ENCODE measurements at places on chromosomes 1 and 21.

DNA sequence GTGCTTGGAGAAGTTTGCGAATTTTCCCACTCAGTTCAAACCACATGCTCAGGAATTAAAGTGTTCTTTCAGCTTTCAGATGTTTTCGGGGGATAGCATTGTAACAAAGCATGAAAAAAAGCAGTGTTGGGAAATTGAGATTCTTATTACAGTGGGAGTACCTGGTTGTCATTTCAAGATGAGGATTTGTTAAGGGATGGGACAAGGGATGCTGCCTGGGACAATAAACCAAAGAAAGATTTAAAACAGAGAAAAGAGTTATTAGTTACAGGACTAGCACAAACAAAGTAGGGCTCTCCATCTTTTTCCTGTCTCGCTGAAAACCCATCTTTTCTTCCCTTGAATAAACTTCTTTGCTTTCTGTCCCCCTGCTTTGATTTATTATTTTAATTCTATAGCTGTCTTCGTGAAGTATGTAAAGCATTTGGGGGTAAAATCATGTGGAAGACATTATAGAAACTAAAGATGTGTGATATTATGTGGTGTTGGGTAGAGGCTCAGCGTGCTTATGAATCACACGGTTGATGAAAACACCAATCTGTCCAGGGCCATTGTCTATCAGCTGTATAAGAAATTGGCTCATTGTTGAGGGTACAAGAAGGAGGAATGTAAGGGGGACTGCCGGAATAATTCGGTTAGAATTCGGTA lies 277.6 kb downstream of the KIF26B start:
- DNase-seq = no peak

GRCh38 chr1:9726406-9726805 lies 74.9 kb downstream of the PIK3CD start:
- no peak for DNase-seq

DNA sequence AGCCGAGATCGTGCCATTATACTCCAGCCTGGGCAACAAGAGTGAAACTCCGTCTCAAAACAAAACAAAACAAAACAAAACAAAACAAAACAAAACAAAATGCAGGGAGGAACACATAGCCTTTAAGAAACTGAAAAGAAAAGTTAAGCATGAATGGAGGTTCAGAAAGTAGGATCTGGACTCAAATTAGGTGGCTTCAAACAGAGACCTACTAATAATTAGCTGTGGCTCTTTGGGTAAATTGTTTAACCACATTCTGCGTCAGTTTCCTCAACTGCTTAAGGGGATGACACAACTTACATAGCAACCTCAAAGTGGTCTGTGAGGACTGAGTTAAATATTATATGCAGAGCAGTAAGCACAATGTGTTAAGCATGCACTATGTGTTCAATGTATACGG lies 458.2 kb downstream of the ADGRL2 start:
- DNase-seq = no peak

- no peak for DNase-seq
Observed at GRCh38 chr21:38492007-38492406, 6.3 kb downstream of the ERG start.

DNA sequence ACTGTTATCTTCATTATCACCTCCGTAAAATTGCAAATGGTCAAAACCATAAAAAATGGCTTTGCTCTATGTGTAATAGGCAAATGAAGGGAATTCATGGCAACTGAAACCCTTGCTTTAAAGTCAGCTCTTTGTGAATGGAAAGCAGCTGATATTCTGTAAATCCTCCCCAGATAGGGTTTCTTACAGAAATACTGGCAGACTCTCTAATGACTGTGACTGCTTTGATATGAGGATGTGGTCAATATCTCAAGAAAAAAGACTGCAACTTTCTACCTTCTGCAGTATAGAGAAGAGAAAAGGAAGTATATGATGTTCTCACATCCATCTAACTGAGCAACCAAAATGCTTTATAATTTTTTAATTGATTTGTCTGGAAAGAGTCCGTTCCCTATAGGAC lies 193.1 kb downstream of the ST6GALNAC3 start:
- DNase-seq = no peak

DNA sequence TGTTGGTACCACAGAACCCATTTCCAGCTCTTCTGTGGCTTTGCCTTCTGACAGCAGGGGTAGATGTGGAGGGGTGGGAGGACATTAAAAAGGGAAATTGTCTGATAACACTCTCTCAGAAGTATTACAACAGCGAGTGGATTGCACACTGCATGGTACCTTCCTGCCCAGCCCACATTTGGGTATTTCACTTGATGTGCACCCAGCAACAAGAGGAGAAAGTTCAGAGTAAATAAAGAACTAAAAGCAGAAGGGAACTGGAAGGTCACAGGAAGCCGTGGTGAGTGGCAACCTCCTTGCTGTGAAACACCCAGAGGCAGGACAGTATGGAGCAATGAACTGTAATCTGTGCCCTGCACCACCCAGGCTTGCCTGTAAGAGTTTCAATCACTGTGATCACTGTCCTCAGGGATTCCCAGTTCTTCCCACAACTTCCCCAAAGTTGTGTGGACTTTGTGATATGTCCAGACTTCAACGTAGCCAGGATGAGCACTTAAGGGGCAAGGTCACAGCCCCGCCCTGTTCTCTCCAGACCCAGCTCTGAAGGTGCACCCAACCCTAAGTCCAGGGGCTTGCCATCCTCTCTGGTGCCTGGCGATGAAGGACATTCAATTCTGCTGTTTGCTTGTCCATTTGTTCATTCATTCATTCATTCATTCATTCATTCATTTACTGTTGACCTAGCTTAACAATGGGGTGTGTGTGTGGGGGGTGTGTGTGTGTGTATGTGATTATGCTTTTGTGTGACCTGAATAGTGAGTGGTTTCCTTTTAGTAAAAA lies 18.7 kb upstream of the F5 start:
- DNase-seq = no peak

DNA sequence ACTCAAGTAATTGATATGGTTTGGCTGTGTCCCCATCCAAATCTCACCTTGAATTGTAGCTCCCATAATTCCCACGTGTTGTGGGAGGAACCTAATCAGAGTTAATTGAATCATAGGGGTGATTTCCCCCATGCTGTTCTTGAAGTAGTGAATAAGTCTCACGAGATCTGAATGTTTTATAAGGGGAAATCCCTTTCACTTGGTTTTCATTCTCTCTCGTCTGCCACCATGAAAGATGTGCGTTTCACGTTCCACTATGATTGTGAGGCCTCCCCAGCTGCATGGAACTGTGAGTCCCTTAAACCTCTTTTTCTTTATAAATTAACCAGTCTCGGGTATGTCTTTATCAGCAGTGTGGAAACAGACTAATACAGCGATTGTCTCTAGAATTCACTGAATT lies 135.4 kb downstream of the BACH1 start:
- DNase-seq = no peak

- DNase-seq = no peak
Observed at GRCh38 chr1:86421601-86422280, 2.2 kb upstream of the CLCA2 start.

Measured in pancreas (tissue), 10 donors.